ENCODE measurements at places on chromosomes 7 and 10.

DNA sequence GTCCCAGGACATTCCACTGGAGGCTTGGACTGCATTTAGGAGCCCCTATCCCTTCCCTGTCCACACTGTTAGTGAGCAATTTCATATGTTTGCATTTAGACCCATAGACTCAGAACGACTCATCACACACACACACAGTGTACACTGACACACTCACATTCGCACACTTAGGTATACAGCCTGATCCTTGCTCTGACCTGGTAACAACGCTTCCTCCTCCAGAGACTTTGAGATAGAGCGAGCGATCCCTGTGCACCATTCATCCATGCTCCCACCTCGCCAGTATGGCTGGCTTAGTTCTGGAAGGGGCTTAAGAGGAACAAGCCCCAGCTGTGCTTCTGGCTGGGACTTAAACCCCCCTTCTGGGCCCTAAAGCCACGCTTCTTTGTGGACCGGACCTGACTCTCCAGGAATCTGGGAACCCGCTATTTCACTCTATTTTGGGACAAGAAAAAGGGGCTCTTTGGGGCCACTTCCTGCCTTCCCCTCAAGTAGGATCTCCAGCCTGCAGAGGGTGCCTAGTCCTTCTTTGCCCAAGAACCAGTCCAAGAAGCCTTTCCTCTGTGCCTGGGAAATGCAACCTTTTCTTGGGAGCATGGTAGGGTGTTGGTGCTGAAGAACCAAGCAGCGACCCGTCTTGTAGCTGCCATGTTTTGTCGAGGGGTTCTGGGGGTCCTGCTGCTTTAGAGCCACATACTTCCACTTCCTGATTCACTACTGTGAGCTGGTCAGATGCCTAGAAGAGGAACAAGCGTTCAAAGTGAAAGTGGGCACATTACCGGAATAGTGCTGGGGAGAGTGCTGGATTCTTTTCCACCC lies 1.1 kb upstream of the HOXA13 start:
- no peak for DNase-seq

GRCh38 chr7:623464-623863 lies 103.0 kb upstream of the DNAAF5 start:
- no peak for DNase-seq

GRCh38 chr7:142153400-142153799 lies 41.9 kb downstream of the MGAM2 start:
- no peak for DNase-seq

- no peak for DNase-seq
Observed at GRCh38 chr7:9250876-9251275, 817.5 kb downstream of the NXPH1 start.

DNA sequence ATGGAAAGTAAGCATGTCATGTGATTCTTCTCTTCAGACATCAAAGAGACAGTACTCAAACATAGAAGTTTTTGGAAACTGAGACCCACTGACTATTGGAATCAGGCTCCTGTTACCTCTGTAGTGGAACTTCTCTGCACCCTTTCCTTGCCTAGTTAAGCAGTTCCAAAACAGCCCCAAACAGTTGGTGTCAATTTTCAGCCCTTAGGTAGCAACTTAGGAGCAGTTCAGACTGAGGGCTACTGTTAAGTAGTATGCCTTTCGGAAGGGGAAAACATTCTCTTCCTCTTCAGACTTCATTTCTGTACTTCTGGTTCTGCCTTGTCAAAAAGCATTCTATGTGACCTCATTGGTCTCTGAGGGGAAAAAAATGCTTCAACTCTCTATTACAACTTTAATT lies 85.7 kb downstream of the ZNF277 start:
- no peak for DNase-seq

GRCh38 chr7:57404343-57404966 lies 45.5 kb upstream of the ZNF716 start:
- no peak for DNase-seq

DNA sequence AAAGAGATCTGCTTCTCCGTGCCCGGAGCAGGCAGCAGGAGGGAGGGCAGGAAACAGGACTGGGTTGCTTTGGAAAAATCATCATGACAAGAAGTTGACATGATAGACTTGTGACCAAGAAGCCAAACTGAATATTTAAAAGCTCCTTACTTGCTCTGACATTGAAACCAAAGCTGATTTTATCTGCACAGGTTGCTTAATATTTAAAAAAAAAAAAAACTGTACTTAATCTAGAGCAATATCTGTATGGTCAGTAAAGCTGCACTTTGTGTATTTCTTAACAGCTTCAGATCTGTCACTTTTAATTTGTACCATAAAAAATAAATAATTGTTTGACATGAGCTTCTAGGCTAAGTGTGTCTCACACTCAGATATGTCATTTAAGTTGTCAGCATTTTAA lies 97.9 kb upstream of the YAE1 start:
- DNase-seq = no peak

DNA sequence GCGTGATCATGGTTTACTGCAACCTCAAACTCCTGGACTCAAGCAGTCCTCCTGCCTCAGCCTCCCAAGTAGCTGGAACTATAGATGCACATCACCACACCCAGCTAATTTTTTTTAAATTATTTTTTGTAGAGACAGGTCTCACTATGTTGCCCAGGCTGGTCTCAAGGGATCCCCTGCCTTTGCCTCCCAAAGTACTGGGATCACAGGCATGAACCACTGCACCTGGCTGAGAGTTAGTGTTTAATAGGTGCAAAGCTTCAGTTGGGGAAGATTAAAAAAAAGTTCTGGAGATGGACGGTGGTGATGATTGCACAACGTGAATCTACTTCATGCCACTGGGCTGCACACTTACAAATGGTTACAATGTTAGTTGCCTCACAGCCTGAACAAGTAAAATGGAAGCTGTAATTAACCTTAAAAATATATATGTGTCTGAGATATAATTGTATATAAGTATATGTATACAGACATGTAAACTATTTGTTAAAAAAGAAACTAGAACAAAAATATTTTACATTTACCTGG lies 106.4 kb upstream of the ZNF438 start:
- no peak for DNase-seq

DNA sequence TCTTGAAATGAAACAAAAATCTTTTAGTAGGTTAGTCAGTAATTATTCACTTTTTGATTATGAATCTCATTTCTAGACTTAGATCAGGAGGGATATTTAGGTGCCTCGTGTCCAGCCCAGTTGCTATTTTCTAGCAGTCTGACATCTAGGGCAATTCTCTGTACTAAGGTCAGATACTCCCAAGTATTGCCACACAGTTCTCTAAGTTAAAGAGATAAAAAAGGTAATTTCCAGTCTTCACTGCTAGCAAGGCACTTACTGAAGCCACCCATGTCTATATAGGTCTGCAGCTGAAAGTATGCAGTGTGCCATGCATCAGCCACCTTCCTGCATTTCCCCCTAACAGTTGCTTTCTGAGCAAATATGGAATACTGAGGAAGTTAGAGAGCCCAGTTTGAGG lies 83.4 kb downstream of the PON1 start:
- no peak for DNase-seq

DNA sequence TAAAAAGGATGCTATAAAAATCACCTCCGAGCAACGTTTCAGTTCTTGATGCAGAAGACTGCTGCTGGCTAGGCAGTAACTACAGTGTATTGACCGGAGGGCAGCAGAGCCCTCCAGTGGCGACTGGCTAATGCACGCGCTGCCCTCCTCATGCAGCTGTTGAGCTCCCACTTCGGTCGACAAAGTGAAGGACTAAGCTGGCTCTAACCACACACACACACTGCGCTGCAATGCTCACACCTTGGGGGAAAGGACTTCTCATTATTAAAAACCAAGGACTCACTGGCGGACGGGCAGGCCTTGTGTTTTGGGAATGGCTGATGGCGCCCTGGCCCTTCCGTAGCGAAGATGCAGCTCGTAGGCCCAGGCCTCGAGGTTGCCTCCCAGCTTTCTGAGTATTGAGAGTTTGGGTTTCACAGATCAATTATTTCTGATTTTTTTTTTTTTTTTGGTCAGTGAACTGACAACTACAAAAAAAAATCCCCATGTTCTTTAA lies 120.9 kb upstream of the DIP2C start:
- no peak for DNase-seq

GRCh38 chr7:80145780-80146422 lies 11.3 kb downstream of the GNAI1 start:
- no peak for DNase-seq

DNA sequence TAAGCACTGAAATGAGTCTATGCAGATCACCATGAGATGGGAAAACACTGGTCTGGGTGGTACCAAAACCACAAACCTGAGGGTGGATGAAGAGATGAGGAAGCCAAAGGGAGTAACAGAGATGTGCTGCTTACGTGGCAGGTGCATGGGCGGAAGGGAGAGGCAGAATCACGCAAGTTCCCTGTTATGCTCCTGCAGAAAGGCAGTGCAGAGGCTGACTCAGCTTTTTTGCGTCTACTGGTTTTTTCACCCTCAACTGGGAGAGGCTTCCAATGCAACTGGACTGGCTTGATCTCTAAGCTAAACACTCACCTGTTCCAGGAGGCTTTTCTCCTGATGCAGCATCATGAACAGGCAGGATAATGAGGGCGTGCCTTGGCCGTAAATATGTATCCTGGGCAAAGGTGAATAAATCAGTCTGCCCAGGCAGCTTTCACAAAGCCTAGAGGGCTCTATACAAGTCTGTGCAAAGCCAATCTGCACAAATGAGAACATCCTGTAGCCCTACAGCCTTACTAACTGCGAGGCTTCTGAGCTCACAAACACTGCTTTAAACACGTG lies 95.4 kb upstream of the AFAP1L2 start:
- DNase-seq = no peak

DNA sequence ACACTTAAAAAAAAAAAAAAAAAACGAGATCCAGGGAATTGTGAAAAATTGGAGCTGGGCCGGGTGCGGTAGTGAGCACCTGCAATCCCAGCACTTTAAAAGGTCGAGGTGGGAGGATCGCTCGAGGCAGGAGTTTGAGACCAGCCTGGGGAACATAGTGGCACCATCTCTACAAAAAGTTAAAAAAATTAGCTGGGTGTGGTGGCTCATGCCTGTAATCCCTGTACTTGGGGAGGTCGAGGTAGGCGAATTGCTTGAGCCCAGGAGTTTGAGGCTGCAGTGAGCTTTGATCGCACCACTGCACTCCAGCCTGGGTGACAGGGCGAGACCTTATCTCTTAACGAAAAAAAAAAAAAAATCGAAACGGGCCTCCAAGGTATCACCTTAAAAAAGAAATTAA lies 2.0 kb downstream of the CLDN4 start:
- DNase-seq = no peak

DNA sequence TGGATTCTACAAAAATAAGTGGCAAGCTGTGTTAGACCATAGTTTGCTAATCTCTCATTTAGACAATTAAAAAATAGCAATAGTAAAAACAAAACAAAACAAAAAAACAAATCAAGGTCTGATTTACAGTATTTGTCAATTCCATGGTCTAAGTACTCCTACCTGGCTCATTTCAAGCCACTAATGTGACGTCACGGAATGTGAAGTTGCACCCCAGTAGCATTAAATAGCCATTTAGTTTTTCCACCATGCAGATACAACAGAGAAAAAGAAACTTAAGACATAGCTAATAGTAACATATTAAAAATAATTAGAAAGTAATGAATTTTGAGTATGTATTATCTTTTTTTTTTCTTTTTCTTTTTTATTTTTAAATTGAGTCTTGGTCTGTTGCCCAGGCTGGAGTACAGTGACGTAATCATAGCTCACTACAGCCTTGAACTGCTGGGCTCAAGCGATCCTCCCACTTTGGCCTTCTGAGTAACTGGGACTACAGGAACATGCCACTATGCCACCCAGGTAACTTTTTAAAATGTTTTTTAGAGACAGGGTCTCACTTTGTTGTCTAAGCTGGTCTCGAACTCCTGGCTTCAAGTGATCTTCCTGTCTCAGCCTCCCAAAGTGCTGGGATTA lies 101.2 kb downstream of the MKX start:
- no peak for DNase-seq

- peak; percentile 61 for DNase-seq
Observed at GRCh38 chr7:44477063-44477830, 13.2 kb downstream of the NUDCD3 start.

GRCh38 chr7:156829669-156830336 lies 63.2 kb downstream of the LMBR1 start:
- DNase-seq = no peak

All from posterior cingulate gyrus (tissue), 11 donors.